ENCODE measurements at places on chromosomes 7 and 10.

- ATAC-seq = peak; percentile 97
Measured at GRCh38 chr7:111090846-111091245, at the start of gene LRRN3. Gene LRRN3, plus strand, starts transcription at chr7:111091127. Its CDS starts 31,646 bp downstream, at chr7:111122773.

DNA sequence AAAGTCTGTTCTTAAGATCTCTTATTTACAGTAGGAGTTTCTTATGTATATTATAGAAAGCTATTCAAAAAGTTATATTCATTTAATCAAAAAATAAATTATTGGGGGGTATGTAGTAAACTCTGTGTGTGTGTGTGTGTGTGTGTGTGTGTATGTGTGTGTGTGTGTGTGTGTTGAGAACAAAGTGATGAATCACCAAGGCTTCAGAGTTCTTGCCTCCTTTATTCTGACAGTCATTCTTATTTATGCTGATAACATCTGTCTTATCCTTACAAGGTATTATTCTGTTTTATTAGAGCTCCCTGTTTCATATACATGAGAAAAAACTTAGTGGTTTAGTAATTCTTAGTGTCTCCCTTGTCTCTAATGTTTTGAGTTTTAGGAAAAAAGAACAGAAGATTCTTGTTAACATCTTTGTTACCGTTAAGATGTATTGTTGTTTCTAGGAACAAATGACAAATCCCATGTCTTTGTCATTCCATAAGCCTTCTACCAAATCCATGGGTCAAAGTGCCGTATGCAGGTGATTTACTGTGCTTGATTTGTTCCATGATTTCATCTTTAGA lies 424.0 kb downstream of the EXOC4 start:
- ATAC-seq = peak; percentile 58

DNA sequence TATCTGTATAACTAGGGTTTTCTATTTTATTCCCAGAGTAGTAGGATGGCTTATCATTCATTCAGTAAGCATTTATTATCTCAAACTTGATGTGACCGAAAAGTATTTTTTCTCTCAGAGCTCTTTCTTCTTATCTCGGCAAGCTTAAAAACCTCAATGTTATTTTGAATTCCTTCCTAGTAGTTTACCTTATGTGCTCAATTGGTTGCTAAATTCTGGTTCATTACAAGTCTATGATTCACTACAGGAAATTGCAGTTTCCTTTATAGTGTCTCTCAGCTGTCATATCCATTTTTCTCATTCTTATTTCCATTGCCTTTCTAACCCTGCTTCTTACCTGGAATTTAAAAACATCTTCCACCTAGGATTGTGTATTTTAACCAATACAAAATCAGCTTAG lies 12.6 kb upstream of the ICA1 start:
- no peak for ATAC-seq

GRCh38 chr7:34371922-34372321 lies 286.1 kb upstream of the NPSR1 start:
- no peak for ATAC-seq

GRCh38 chr7:84297616-84298015 lies 103.0 kb upstream of the SEMA3A start:
- peak; percentile 56 for ATAC-seq

DNA sequence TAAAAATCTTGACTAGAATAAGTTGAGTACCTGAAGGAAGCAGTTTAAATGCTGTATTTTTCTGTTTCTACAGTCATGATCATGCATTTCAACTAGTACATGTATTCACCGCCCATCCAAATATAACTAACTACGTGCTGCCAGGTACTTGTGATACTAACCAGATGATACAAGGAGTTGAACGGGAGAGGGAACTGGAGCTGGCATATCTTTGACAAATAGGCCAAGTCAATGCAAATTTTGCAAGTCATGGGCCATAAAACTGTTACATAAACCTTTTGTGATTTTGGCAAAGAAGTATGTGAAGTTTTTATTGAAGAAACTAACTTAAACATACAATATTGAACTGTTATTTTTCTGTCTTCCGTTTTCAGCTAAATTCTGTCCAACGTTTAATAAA lies 14.5 kb downstream of the NUP42 start:
- no peak for ATAC-seq

- ATAC-seq = peak; percentile 76
Measured at GRCh38 chr7:136018104-136018503, 40.9 kb upstream of the MTPN start.

All from SK-N-SH treated with all-trans-retinoic acid at 6 μM for 48 hours (cell line).